ENCODE measurements at places on chromosomes 4 and X.

- no peak for DNase-seq
Measured at GRCh38 chrX:103539695-103540094, 20.4 kb upstream of the RAB40A start.

DNA sequence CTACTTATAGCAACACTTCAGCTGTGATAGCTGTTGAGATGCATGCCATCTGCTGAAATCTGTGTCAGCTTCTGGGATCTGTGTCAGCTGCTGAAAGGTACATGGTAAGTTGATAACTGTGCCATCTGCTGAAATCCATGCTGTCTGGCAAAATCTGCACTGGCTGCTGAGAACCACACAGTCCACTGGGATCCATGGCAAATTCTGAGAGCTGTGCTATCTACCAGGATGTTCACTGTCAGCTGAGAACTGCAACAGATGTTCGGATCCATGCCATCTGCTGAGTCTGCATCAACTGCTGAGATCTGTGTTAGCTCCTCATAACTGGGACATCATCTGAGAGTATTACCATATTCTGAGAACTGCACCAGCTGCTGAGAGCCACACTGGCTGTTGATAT is 430.5 kb upstream of the POU3F4 start:
- DNase-seq = no peak

DNA sequence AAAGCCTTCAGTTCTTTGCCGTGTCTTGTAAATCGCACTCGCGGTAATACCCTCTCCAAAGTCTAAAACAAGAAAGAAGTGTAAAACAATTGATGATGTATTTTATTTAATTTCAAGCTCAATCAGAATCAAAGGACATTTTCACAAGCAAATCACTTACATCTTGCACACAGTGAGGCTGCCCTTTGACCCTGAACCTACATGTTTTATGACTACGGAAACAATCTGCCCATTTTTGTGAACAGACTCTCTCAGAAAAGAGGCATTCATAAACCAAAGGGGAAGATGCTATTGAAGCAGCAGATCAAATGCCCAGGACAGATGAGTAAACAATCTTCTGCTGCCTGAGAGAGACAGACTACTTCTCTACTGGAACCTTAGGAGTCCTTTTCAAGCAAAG is 76.0 kb upstream of the DDX60 start:
- DNase-seq = no peak

GRCh38 chrX:4851534-4851933 is 1138.1 kb upstream of the PRKX start:
- no peak for DNase-seq

GRCh38 chr4:19522966-19523365 is 728.7 kb upstream of the SLIT2 start:
- no peak for DNase-seq

GRCh38 chrX:42973321-42973720 is 195.4 kb upstream of the PPP1R2C start:
- DNase-seq = no peak

DNA sequence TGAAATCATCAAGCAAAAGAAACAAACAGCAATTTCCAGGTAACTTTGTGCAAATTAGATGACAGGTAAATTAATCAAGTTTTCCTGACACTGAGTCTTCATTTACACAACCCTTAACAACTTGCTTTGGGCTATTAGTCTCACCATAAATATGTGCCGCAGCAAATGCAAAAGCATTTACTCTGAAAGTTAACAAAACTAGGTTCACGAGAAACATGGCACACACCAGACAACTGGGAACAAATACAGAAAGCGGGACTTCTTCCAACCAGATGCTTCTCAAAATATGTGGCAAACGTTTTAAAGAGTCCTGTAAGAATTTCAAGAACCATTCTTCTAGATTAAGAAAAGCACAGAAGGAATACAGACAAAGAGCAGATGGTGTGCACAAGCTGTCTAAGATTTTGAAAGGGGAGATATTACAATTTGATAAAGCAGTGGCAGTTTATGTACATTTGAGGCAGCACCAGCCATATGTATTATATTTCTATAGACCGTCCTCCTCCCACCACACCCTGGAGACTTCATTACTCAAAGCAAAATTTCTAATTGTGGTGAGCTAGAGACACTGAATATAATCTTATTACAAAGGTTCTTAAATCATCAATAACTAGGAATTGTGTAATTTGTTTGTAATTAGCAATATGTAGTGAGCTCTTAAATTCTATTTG is 192.5 kb upstream of the ADAMTS3 start:
- no peak for DNase-seq

- no peak for DNase-seq
Measured at GRCh38 chr4:169098969-169099690, 89.1 kb upstream of the CBR4 start.
